ENCODE measurements at places on chromosomes 12 and 14.

DNA sequence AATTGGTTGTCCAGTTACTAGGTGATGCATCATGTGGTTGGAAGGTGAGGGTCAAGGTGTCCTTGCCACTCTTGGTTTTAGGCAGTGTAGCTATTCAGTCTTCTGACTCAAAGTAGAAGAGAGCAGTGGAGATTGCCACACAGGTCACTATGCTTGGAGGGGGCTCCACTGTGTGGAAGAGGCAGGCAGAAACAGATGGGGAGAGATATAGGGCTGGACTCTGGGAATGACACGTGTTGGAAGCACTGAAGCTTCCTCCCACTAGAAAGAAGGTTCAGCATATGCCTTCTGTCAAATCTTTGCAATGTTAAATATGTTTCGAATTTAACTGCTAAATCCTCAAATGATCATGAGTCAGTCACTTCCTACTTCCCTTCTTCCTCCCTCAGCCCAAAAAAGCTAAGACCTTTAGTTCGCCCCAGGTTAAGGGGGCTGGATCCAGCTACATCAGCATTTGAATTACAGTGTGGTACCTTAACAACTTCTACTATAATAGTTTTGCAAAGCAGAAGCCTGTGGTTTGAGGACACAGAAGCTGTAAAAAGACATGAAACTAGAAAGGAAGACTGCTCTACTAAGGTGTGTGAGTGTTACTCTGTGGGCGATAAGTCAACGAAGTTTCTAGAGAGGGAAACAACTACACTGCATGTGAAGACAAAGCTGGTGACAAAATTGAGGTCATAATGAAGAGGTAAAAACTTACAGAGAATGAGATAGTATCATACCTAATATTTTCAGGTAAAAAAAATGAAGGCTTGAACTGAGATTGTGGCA lies 228.0 kb downstream of the NELL2 start:
- no peak for DNase-seq

GRCh38 chr12:130026608-130027176 lies 122.9 kb upstream of the TMEM132D start:
- no peak for DNase-seq

GRCh38 chr12:99436584-99436983 lies 211.0 kb upstream of the GARIN6 start:
- no peak for DNase-seq

DNA sequence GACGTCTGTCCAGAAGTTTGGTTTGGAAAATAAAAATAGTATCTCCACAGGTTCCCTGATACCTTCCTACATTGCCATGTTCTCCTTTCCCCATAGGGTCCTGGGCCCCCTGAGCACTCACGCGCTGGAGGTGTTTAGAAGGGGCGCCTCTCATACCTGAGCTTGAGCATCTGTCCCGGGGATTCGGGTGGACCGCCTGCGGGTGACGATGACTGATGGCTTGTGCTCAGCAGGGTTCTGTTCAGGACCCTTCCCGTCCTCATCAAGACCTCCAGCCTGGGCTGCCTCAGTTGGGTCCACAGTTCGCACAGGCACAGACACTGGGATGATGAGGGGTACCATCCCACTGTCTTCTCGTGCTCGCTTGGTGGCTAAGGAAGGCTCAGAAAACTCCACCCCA lies 22.7 kb upstream of the PNMA1 start:
- DNase-seq: no peak

- no peak for DNase-seq
Observed at GRCh38 chr12:57063991-57064685, 14.2 kb upstream of the MYO1A start.

- peak; percentile 31 for DNase-seq
Observed at GRCh38 chr12:81077329-81077685, 572 bp upstream of the ACSS3 start.

DNA sequence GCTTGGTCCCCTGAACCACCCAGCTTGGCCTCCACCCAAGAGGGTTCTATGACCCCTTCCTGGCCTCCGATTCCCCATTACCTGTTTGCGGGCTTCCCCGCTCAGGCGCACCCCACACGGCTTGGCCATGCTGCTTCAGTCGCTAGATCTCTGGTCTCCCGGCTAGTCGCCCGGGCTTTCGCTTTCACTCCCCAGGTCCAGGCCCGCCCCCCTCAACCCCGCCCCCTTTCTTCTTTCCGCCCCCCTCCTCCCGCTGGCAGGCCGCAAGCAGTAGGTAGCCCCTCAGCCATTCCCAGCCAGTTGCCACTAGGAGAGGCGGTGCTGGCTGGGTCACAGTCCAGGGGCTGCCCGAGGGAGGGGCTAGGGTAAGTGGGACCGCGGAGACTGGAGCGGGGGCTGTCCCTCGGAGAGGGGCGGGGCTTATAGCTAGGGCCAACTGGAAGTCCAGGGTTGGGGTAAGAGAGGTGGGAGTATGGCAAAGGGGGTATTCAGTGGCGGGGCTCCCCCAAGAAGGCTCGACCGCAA lies at the start of gene PSME2:
Gene PSME2, minus strand, starts transcription at position 158 of the 525 bp plus-strand sequence. Its CDS starts 29 bp downstream, at position 129.
- DNase-seq: peak; percentile 99

DNA sequence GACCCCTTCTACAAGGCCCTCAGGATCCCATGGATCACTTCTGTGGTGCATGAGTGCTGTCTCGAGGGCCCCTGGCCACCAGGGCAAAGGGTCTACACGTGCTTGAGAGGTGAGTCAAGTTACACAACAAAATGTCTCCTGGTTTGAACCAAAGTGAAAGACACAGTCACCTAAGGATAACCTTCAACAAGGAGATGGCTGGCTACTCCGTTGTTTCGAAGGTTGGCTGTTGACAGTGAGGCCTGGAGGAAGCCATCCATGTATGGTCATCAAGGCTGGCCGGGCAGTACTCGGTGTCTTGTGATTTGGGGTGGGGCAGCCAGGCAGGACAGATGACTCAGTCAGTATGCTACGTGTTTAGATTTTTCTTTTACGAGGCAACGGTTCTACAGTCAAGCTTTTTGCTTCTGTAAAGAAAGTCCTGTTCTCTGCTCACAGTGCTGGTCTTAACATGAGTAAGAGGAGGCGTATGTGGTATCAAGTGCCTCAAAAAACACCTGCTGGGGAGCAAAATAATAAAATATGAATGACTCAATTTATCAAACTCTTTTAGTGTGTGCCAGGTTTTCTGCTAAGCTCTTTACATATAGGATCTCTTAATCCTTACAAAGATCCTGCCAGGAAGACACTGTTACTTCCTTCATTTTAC lies 18.0 kb upstream of the NT5DC3 start:
- DNase-seq: peak; percentile 97

DNA sequence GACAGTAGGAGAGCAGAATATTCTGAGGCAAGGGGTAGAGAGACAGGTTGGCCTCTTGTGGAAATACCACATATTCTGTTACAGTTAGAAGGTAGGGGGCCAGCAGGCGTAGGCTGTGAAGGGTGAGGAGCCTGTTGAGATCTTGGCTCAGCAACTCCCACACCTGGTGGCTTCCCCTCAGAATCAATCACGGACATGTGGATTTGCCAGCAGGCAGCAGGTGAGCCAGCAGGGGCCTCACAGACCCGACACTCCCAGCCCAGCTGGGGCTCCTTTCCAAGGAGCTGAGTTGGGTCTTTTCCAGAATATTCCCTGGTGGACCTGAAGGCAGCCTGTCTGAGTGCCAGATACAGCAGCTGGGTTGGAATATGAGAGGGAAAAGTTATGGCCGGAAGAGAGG lies 150.0 kb upstream of the CRY1 start:
- no peak for DNase-seq

GRCh38 chr14:90045616-90046015 lies 16.2 kb upstream of the KCNK13 start:
- no peak for DNase-seq

DNA sequence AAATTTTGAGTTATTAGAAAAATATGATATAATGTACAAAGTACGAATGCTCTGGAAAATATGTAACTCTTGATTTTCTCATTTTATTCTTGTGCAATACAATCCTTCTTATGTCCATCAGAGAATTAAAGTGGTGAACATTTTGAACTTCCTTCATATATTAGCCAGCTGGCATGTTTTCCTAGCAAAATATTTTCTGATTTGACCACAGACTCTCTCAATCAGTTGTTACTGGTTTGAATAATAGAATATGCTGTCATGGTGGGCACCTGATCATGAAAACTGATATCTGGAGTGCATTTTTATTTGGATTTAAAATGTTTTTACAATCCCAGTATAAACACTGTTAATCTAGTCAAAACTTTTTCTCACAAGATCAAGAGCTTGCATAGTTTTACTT lies 24.2 kb downstream of the PARPBP start:
- no peak for DNase-seq

DNA sequence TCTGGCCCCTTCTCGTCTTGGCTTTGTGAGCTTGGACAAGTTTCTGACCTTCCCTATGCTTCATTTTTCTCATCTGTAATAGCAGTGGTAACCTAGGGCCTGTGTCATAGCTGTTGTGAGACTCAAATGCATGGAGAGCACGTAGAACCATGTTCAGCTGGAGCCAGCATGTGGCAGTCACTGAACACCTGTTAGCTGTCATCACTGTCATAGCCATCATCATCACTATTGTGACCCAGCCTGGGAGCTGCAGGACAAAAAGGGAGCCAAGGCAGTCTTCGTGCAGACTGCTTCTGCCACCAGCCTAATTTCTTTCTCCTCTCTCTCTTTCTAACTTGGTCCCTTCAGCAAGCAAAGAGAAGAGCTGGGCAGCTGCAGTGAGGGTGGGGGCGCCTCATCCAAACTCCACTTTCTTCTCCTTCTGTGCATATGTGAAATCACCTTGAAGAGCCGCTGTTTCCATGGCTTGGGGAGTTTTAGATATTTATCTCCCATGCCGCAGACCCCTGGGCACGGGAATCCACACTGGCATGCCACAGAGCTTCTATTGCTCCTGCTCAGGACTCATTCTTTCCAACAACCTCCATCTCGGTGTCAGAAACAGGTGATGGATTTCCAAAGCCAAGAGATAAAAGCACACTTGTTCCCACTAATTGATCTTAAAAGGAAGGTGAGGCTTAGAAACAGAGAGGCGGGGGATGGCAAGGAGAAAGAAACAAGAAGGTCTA lies 87.0 kb downstream of the SRRM4 start:
- DNase-seq: no peak

GRCh38 chr12:10562306-10562933 lies 51.0 kb downstream of the MAGOHB start:
- peak; percentile 40 for DNase-seq

- no peak for DNase-seq
Observed at GRCh38 chr14:93163564-93163963, 21.1 kb downstream of the MOAP1 start.

- no peak for DNase-seq
Observed at GRCh38 chr14:91349481-91350074, 68.0 kb downstream of the CCDC88C start.

GRCh38 chr12:97223419-97223818 lies 239.2 kb upstream of the RMST start:
- DNase-seq: no peak

DNA sequence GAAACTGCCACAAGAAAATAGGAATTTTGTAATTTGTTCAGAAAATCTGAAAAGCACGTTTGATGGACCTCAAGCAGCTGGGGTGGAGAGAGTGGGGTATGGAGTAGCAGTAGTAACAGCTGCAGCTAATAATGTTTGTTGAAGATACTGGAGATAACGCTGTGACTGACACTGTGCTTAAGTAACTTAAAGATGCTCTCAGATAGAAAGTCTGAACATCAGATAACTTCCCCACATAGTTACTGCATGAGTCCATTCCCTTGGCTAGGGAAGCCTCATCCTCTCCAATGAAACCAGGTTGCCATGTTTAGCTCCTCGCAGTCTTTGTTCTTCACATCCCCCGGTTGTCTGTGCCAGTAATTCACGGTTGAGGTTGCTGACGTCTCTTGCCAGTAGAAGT lies 24.9 kb downstream of the RMST start:
- no peak for DNase-seq

DNA sequence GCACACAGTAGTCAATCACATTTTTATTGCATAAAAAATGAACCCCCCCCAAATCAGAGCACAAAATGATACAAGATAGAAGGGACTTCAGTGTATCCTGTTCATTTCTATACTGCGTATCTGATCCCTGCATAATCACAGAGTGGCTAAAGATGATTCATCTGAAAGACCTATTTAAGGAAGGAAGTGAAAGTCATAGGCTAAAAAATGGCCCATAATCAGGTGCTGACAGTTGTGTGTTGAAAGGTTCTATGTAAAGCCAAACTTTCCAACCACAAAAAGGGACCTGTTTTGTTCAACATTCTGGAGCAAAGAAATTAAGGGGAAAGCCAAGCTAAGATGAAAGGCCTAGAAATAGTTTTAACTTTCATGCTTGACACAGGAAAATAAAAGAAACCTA lies 147.8 kb upstream of the ATP2B1 start:
- DNase-seq: peak; percentile 49

DNA sequence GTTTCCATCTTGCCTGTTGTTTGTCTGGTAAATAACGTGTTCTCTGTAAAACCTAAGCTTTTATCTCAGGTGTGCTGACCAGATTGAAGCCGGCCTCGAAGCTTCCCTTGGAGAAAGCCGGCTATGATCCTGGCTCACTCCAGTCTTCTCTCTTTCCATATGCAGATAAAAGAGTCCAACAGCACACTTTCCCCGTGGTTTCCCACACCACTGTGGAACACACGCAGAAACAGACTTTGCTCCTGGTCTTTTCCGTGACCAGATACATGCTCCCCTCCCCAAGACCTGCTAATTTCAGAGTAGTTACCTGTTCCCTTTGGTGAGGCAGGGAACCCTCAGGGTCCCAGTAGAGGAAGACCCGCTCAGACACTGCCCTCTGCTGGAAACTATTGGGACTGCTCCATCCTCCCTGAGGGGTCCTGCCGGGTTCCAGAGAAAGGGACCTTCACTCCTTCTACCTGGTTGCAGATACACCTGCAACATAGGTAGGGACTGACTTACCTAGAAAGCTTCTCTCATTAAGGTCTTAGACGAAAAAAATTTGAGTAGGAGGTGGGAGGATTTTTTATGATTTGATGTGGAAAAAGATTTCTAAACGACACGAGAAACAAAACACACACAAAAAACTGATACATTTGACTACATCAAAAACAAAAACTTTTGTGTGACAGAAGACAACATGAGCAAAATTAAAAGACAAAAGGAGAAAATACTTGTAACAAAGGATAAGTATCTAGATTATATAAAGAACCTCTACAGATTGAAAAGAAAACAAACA lies 415.4 kb upstream of the CCDC196 start:
- peak; percentile 29 for DNase-seq

DNA sequence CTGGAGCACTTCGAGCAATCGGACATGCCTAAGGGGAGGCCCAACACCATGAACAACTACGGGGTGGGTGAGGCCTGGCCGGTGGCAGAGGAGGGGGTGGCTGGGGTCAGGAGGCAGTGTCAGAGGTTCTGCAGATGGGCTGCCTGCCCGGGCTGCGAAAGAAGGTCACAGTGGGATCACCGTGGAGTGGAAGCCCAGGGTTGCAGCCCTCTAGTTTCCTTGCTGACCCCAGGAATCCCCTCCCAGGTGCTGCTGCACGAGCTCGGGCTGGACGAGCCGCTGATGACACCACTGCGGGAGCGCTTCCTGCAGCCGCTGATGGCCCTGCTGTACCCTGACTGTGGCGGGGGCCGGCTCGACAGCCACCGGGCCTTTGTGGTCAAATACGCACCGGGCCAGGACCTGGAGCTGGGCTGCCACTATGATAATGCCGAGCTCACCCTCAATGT lies 1.9 kb upstream of the ARL6IP4 start:
- DNase-seq: no peak

DNA sequence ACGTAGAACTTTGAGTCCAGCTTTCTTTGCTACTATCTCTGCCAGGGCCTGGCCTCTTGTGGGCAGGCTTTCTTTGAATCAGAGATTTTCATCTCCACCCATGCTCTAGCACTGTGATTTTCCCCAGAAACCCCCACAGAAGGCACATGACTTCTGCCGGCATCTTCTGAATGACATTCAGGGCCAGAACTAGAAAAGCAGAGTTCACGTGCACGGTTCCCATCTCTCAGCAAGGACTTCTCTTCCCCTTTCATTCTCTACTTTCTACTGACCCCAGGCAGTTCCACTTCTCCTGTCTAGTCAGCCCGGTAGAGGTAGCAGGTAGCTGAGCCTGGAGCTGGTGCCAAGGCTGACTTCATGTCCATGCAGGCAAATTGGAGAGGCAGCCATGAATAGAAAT lies 26.9 kb downstream of the BATF start:
- no peak for DNase-seq
